Natural killer cell treated with Interleukin-12 subunit alpha and Interleukin-12 subunit beta and Interleukin-15 and Interleukin-18, amount 100 ng/mL, for 72 hours (primary cell): ENCODE measurements at places on chromosomes 12 and 14. TPM values are rescaled to one million over a fixed set of nuclear protein-coding genes. Genes with fewer than 3 reads are reported as not detected.

Gene DUSP16
- 22.8 TPM for total RNA-seq

- peaks cover 4% of the 10 kb centered on the region for H3K36me3 ChIP-seq
- H3K4me3 ChIP-seq = no peak overlapping the region
These were observed 403.0 kb downstream of the SYT1 start for GRCh38 chr12:79267580-79267979.

- no peak overlapping the region for H3K27ac ChIP-seq
- no peaks in the 10 kb centered on the region for H3K4me1 ChIP-seq
- H3K4me3 ChIP-seq = no peak overlapping the region
- DNase-seq = no peak
These were observed 297.5 kb upstream of the PRKD1 start for GRCh38 chr14:30225176-30225575.

Gene NKX2-8
- not detected for total RNA-seq

- no peaks in the 10 kb centered on the region for H3K27me3 ChIP-seq
- no peak overlapping the region for H3K4me3 ChIP-seq
- H3K4me1 ChIP-seq = peaks cover 23% of the 10 kb centered on the region
- peak; percentile 92 for DNase-seq
These were observed 25.3 kb upstream of the GPR132 start for GRCh38 chr14:105090493-105091053.
